NCI-H446 treated with DMSO at 0.1 percent for 48 hours (cell line): ENCODE measurements at places on chromosomes 1 and 21.

- DNase-seq: no peak
These were observed 56.5 kb upstream of the PSEN2 start for GRCh38 chr1:226813671-226814591.

DNA sequence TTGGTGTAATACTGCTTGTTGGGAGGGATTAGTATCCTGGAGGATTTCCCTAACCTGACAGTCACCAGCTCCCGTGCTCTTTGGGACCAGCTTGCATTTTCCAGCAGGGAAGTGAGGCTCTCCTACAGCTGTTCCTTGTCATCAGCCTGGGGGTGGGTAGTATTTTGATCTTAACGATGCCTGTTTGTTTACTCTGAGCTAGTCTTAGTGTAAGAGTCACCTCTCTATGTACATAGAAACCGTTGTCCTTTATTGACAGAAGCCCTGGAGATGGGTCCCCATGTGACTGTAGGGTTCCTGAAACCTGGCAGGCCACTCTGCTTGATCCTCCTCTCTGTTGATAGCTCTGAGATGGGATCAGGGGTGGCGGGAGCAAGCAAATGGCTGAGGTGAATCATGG, 58.0 kb downstream of the ACP6 start:
- DNase-seq: no peak

- no peak for DNase-seq
These were observed 31.0 kb downstream of the ZNF496 start for GRCh38 chr1:247300491-247301175.

DNA sequence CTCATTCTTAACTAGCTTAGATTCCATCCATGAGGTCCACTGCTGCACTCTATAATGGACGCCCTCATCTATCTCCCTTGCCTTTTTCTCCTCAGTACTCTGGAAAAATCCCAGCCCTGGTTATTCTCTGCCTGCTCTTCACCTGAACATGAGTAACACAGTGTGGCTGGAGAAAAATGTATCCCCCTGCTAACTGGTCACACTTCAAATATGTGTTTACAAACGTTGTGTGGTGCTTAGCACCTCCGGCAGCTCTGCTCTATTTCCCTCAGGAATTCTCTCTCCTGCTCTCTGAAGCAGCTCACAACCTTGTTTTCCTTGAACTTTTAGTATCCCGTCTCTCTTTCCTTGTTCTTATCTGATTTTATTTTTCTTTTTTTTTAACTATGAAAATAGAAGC, 4.1 kb downstream of the SCCPDH start:
- no peak for DNase-seq

GRCh38 chr1:110258734-110259133, 48.6 kb downstream of the KCNC4 start:
- peak; percentile 64 for DNase-seq

GRCh38 chr1:27296773-27297291, 25.1 kb upstream of the TMEM222 start:
- peak; percentile 43 for DNase-seq

DNA sequence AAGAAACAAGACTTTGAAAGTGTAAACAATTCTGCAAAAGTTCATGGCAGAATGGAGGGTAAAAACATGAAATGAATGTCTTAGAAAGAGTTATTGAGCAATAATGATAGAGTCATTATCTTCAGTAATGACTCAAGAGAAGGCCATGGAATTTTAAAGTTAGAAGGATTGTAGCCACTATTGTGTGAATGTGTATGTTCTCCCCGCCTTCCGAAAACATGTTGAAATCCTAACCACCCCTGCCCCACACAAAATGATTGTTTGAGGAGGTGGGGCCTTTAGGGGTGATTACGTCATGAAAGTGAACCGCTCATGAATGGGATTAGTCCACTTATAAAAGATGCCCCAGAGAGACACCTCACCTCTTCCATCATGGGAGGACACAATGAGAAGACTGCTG, 93.8 kb upstream of the CCDC190 start:
- DNase-seq: no peak

GRCh38 chr1:229031481-229032341, 239.2 kb upstream of the RAB4A start:
- DNase-seq: peak; percentile 66

GRCh38 chr1:174654560-174654959, 206.8 kb downstream of the GPR52 start:
- no peak for DNase-seq

- peak; percentile 36 for DNase-seq
These were observed 285.2 kb upstream of the NEGR1 start for GRCh38 chr1:72567521-72567920.

DNA sequence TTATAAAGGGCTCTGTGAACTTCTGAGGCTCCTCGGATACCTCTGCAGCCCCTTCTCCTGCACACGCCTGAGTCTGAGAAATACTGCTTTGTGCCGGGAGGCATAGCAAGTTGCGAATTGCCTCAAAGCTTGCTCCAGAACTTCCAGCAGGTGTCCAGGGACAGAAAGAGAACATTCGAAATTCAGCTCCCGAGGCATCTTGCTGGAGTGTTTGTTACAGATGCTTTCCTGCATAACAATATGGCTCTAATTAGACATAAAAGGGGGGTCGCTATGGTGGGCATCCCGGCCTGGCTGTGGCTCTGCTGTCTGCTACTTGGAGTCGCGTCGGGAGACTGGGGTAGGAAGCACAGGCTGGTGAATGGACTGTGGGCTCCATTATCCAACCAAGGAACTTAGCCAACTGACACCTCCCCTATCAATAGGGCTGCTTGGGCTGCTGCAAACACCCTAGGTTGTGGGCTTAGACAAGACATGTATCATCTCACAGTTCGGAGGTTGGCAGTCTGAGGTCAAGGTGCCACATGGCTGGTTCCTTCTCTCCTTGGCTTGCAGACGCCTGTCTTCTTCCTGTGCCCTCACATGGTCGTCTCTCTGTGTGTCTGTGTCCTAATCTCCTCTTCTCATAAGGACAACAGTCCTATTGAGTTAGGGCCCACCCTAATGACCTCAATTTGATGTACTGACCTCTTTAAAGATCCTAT, 607.0 kb downstream of the NPHP4 start:
- DNase-seq: no peak

GRCh38 chr1:180925471-180926051, 12.9 kb downstream of the KIAA1614 start:
- no peak for DNase-seq

GRCh38 chr1:16975838-16976237, 4.6 kb downstream of the MFAP2 start:
- no peak for DNase-seq

DNA sequence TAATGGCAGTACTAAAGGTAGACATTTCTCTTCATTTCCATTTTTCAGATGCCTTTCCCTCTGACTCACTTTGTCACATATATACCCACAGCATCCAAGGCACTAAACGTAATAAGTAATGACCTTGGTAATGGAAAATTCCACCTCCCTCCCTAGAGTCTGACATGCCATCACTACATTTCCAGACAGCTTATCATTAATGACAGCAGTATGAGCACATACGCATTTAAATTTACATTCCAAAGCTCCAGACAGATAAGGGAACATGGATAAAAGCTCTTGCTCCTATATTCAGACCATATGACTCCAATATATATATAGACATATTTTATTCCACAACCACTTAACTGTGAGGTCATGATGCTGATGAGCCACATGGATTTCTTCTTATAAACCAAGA, 191.7 kb upstream of the GORAB start:
- no peak for DNase-seq

DNA sequence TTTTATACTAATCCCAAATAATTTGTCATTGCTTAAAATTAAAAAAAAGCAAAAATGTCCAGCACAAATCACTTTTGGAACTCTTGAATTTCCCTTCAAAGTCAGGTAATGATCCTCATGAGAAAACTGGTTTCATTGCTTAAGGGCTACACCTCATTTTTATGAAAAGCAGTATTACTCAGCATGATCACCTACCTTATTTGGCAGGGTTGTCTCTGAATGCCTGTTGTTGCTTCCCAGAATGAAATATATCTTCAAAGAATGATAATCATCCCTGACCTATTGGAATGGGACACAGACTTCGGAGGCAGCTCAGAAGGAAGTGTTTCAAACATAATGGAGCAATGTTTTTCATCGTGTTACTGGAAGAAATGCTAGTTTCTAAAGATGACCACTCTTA, 29.7 kb downstream of the C1orf21 start:
- DNase-seq: no peak

DNA sequence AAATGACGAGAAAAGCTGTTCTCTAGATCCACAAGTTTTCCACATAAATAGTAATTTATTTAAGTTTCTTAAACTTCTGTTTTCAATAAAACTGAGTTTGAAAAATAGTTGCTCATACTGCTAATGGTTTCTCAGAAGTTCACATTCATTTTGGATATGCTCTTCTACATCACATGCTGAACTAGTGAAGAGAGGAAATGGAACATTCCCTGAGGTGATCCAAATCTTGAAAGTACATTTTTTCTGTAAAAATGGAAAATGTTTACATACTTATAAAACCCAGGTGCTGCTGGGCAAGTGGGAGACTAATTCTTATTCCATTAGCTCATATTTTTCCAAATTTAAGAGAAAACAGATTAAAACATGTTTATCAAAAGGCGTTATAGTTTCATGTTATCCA, 111.7 kb downstream of the ADGRL4 start:
- DNase-seq: no peak

DNA sequence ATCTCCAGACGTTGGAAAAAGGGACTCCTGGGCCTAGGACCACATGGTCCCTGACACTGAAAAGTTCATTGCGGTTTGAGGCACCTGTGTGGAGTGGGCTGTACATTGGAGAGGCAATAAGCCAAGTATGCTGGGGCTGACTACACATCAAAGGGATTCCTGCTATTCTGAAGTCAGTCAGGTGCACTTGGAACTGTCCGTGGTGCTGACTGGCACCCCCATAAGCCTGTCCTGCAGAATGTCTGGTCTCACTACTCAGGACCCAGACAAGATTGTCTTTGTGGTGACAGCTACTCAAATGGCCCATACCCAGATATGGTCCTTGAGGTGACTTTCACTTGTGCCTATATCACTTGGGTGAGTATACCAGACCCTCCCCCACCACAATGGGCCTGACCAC, 150.6 kb downstream of the RWDD3 start:
- DNase-seq: no peak

DNA sequence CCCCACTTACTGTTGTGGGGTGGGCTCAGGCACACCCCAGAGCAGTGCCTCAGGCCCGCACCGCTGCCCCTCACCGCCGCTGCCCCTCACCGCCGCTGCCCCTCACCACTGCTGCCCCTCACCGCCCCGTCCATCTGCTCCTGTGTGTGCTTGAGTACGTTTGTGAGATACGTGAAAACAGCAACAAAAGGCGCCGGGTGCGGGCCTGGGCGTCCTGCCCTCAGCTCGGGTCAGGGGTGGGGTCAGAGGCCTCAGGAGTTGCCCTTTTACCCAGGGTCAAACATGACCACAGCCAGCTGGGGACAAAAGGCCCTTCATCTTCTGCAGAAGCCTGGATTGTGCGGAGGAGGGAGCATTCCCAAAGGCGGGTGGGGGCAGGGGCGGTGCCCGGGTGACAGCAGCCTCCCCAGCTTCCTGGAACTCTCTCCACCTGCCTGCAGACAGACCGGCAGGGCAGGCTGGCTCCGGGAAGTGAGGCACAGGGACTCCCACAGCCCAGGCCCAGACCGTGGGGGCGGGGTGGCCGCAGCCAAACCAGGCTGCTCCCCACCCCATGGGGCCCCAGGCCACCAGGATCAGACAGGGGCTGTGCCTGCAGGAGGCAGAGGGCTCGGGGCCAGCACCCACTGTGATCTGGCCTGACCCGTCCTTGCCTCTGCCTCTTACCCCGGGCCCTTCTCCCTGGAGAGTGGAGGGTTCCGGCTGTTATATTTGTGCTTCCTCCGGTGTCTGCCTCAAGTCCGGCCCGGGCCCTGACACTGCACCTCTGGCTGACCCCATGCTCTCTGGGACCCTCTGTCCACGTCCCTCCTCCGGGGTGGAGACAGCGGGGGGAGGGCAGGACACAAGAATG, 2.3 kb upstream of the VWA1 start:
- DNase-seq: peak; percentile 43

GRCh38 chr1:111952125-111952657, 37.3 kb downstream of the KCND3 start:
- no peak for DNase-seq
